ENCODE measurements at places on chromosomes 12 and 14.

GRCh38 chr12:118330421-118331018 is 42.2 kb downstream of the TAOK3 start:
- DNase-seq: no peak

- no peak for DNase-seq
Observed at GRCh38 chr12:108751821-108752220, 20.5 kb upstream of the CORO1C start.

- DNase-seq: no peak
Observed at GRCh38 chr12:12505544-12506495, 56.8 kb downstream of the DUSP16 start.

- peak; percentile 35 for DNase-seq
Observed at GRCh38 chr12:80412343-80412953, 31.6 kb upstream of the PTPRQ start.

GRCh38 chr12:1851151-1851701 is 30.9 kb downstream of the LRTM2 start:
- no peak for DNase-seq

GRCh38 chr12:99386907-99387306 is 260.6 kb upstream of the GARIN6 start:
- DNase-seq: peak; percentile 68

DNA sequence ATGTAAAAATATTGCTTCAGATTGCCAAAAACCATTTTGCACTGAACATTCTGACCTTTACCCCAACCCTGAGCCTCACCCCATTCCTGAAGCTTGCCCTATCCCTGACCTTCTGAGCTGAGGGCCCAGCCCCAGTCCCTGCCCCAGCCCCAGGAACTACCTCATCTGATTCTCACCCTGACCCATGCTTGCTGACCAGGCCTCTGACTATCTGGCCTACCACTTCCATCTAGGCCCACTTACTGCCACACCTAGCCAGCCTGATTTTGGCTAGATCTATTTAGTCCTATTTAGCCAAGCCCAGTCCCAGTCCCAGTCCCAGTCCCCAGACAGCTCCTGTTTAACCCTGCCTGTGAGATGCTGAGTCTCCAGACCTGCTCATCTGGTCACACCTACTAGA is 33.6 kb downstream of the OR10P1 start:
- no peak for DNase-seq

DNA sequence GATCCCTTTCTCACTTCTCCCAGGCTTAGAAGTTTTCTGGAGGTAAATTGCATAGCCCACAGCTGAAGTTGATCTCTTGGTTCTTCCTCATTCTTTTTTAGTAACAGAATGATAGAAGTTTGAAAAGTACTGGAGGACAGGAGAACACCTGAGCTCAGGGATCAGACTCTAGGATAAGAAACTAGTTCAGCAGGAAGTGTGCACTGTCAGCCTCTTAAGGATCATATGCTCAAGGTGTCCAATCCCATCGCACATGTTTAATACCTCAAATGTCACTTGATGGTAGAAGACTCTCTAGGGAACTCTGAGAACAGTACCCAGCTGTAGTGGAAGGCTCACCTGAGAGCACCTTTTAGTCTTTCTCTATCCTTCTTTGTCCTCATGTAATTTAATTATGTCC is 14.7 kb upstream of the LIMA1 start:
- DNase-seq: peak; percentile 88

DNA sequence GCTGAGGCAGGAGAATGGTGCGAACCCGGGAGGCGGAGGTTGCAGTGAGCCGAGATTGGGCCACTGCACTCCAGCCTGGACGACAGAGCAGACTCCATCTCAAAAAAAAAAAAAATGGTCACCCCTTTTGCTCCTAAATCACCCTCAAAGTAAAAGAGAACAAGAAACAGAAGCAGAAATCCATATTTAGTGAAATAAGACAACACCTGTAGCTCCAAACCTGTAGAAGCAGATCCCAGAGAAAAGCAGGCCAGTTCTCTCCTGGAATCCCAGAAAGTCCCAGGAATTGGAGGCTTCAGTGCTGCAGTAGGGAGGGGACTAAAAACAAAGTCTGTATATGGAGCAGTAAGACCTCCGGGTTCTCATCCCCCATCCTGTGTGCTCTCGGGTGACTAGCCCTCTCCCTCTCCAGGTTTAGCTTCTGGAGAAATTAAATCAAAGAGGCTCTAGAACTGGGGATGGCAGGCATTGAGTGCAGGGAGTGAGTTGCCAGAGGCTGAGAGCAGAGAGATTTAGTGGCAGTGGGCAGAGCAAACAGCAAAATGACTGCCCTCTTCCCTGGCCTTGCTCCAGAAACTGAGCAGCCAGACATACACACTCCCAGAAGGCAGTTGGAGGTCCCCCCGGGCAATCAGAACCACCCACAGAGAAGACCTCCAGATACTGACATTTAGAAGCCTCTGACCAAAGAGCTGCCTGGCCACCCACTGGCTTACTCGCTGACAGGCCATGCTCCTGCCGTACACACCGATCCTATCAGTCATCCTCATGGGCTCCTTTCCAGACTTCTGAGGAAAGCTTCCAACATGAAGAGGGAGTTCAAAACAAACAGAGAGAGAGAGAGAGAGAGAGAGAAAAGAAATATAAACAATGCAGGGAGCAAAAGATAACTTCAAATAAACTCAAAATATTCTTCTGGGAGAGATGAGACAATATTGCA is 6.3 kb upstream of the MLXIP start:
- peak; percentile 56 for DNase-seq

- DNase-seq: no peak
Observed at GRCh38 chr14:93977790-93978581, 1.6 kb upstream of the ASB2 start.

All from T47D (cell line).